ENCODE measurements at places on chromosomes 1 and 21.
A peak's percentile ranks its signal among the peaks of the same experiment; 100 is the strongest.

- DNase-seq, result peak; percentile 72
Observed at GRCh38 chr1:20732071-20732587, 374 bp downstream of the SH2D5 start.

DNA sequence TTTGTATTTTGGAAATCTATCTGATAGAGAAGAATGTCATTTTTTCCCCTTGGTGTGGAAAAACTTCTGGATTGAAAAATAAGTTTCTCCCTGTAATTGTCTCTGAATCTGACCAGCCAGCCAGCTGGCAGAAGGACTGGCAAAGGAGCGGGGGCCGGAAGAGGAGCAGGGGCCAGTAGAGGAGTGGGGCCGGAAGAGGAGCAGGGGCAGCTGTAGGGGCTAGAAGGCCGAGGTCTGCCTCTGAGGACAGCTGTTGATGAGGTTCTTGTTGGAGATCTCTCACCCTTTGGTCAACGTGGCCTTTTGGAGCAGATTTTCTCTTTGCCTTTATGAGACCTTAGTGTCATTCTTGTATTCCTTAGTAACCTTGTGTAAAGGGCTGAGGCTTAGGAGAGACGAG, 121.8 kb downstream of the GALNT2 start:
- DNase-seq, result peak; percentile 71

DNA sequence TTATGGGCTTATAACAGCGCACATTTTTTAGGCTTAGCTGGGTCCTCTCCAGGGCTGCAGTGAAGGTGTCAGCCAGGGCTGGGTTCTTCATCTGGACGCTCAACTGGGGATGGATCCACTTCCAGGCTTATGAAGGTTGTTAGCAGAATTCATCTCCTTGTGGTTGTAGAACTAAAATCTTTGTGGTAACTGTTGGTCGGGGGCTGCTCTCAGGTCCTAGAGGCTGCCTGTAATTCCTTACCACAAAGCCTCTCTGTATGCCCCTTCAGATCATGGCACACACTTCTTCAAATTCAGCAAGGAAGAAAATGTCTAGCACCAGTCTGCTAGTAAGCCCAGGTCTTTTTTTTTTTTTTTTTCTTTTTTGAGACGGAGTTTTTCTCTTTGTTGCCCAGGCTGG, 40.9 kb upstream of the EPS8L3 start:
- DNase-seq, result no peak

DNA sequence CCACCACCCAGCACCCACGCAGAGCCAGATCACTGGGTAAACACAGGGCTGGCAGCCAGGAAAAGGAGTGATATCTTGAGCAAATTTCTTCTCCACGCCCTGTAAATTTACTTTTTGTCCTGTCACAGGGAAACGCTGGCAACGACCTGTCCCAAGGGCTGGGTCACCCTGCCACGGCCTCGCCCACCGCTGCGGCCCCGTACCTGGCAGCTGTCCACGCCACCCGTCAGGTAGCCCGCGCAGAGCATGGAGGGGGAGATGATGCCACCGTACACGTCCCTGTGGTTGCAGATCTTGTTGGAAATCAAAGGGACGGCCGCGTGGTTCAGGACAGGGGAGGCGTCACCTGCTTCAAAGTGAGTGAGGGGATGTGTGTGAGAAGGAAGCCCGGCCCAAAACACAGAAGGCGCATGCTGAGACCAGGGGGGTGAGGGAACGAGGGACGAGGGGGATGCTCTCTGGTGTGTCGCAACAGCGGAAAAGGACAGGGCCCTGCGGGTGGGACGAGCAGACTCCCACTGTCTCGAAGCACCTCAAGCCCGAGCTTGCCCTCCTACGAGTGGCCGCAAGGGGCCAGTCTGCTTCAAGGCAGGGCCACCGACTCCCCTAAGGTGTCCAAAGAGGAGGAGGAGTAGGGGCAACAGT, 10.1 kb upstream of the TFF1 start:
- no peak for DNase-seq

DNA sequence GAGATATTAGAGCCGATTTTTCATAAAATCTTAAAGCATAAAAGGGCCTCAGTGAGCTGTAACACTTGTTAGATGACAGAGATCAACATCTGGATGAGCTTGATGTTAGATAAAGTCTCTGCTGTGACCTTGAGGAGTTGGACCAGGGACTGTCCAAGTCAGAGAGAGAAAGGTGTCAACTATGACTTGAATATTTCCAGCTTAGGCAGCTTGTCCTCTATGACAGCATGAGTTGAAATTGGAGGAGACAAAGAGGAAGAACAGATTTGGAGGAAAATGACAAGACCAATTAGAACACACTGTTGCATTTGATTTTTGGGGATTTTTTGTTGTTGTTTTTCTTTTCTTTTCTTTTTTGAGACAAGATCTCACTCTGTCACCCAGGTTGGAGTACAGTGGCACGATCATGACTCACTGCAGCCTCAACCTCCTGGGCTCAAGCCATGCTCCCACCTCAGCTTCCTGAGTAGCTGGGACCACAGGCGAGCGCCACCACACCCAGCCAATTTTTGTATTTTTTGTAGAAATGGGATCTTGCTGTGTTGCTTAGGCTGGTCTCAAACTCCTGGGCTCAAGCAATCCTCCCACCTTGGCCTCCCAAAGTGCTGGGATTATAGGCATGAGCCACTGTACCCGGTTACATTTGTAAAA, 35.3 kb upstream of the CLIC4 start:
- DNase-seq, result no peak

Data from NCI-H146 (cell line).